Fibroblast of villous mesenchyme (primary cell): ENCODE measurements at places on chromosomes 13 and 19.

DNA sequence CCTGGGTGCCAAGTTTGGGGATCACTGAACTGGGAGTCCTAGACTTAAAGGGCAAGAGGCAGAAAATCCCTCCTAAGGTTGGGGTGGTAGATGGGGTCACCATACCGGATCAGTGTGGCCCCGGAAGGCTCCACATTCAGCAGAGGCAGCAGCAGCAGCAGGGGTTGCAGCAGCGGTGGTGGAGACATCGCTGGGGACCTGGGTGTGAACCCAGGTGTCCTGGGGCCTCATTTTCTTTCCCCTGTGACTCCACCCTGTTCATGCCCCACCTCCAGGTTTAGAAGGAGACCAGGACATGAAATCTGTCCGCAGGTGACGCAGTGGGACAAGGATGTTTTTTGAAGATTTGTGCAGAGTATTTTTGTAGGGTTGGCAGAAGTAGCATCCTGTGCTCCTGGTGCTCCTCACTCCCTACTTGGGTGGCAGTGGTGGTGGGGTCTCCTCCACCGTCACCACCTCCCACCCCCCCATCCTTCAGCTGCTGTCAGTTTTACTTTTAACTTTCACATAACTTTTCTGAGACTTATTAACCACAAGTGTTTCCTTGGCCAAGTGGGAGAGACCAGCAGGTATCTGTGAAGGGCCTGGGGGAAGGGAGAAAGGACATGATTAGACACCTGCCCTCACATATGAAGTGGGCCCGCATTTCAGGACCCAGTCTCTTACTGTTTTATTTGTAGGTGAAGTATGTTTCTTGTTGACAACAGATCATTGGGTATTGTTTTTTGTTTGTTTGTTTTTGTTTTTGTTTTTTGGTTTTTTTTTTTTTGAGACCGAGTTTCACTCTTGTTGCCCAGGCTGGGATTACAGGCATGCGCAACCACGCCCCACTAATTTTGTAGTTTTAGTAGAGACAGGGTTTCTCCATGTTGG is at the start of gene NAPSA:
Gene NAPSA (minus strand): TSS at position 206 of the 873 bp plus-strand sequence. CDS start 18 bp downstream, at position 188.
- DNase-seq: no peak

GRCh38 chr13:23460309-23460708 is 26.8 kb upstream of the SACS start:
- no peak for DNase-seq

GRCh38 chr13:50236898-50237318 is 221.7 kb downstream of the KCNRG start:
- DNase-seq: peak; percentile 26

- DNase-seq: no peak
Measured at GRCh38 chr19:597406-598315, 8.0 kb downstream of the HCN2 start.

DNA sequence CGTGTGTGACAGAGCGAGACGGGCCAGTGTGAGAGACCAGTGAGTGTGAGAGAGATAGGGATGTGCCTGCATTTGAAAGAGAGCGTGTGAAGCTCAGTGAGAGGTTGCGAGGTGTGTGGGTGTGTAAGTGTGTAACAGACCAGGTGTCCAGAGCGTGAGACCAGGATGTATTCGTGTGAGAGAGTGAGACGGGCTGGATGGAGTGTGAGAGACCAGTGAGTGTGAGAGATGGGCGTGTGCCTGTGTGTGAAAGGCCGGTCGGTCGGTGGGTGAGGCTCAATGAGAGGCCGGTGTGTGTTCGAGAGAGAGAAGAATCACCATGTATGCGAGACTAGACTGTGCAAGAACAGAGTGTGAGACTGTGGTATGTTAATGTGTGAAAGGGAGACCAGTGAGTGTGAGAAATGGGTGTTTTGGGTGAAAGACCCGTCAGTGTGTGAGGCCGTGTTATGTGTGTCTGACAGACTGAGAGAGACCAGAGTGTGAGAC is 679 bp downstream of the ZNF471 start:
- DNase-seq: no peak

DNA sequence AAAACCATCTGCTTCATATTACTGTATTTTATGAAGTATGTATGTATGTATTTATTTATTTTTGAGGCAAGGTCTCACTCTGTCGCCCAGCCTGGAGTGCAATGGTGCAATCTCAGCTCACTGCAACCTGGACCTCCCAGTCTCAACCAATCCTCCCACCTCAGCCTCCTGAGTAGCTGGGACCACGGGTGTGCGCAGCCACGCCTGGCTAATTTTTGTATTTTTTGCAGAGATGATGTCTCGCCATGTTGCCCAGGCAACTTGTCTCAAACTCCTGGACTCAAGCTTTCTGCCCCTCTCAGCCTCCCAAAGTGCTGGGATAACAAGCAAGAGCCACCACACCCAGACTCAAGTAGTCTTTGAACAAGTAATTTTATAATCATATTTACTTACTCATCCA is 5.5 kb downstream of the KATNAL1 start:
- DNase-seq: peak; percentile 10

DNA sequence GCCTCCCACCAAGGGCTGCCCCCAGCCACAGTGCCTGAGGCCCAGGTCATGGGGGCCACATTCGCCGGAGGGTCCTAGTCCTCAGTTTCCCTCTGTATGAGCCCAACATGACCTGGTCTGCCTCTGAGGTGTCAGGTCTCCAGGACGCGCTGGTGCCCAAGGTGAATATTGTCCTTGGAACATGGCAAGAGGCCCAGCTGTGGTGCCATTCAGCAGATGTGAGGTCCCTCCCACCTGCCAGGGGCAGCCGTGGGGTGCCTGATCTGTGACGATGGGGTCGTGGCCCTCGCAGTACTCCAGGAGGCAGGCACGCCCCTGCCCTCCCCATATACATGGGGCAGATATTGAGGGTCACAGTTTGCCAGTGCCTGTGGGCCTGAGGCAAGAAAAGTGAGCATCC is 151.9 kb downstream of the KDM4B start:
- DNase-seq: no peak

GRCh38 chr19:50488389-50489194 is 11.9 kb upstream of the GARIN5A start:
- no peak for DNase-seq

- no peak for DNase-seq
Measured at GRCh38 chr13:97715763-97716162, 237.7 kb upstream of the IPO5 start.

DNA sequence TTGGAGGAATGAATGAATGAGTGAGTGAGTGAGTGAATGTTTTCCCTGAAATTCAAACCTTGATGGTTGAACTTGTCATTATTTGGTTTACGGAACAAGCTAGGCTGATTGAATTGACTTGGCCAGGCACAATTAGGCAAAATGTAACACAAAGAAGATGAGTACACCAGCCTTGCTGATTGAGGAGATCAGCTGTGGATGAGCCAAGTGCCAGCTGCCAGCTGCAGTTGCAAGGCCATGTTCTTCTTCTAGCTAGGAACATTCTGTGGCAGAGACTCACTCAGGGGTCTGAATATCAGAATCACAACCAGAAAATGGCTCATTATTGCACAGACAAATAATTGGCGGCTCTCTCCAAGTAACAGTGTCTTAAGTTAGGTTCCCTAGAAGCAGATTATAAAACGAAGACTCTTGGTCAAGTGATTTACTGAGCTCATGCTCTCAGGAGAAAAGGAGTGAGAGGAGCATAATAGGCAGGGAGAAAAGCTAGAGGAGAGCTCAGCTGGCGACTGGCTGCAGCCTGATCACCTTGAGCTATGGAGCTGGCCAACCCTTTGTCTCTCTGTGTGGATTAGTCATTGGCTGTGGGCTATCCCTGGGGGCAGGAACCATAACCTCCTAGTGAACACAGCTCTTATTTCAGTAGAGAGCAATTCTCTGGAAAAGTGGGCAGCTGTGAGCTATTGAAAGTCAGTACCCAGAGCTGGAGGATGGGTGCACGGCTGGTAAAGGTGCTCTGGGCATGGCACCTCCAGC is 225.3 kb upstream of the SERP2 start:
- DNase-seq: no peak

DNA sequence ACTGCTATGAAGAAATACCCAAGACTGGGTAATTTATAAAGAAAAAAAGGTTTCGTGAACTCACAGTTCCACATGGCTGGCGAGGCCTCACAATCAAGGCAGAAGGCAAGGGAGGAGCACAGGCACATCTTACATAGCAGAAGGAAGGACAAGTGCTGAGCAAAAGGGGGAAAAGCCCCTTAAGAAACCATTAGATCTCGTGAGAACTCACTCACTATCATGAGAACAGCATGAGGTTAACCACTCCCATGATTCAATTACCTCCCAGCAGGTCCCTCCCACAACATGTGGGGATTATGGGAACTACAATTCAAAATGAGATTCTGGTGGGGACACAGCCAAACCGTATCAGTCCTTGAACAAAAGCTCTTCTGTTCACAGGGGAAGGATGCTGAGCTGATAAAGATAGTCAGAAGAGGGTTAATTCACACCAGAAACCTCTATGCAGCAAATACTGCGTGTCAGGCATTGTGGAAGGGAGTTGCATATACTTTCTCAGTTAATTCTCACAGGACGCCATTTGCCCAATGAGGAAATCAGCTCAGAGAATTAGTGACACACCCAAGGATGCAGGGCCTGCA is 246.2 kb downstream of the FOXO1 start:
- no peak for DNase-seq

GRCh38 chr13:48496271-48497161 is 36.4 kb downstream of the RCBTB2 start:
- DNase-seq: no peak

DNA sequence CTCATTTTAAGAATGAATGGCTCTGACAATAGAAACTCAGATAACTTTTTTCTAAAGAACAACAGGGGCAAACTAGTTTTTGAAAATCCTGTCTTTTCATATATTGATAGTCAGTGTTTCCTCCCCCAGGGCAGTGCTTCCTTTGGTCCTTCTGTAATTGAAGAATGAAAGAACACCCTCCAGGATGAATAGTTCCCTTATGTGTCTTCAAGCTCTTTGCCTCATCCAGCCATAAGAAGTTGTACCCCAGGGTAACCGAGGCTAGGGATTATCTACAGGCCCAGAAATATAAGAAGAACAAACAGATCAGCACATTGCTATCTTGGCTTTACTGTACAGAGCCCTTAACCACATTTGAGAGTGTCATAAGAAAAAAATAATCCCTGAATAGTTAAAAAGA is 12.1 kb upstream of the ERICH6B start:
- DNase-seq: no peak

DNA sequence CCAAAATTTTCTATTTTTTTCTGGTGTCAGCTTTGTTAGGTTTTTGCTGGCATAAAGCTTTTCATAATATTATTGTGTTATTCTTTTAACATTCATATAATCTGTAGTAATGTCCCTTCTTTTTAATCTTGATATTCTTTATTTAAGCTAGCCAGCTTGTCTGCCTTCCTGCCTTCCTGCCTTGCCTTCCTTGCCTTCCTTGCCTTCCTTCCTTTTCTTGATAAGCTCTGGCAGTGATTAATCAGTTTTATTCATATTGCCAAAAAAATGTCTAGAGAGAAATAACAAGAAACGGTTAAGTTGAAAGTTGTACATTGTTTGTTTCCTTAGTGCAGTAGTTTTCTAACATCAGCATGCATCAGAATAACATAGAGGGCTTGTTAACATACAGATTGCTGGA is 257.5 kb downstream of the MAB21L1 start:
- no peak for DNase-seq

- no peak for DNase-seq
Measured at GRCh38 chr13:40163066-40164000, 503.1 kb downstream of the FOXO1 start.

- no peak for DNase-seq
Measured at GRCh38 chr13:110138700-110139036, 168.3 kb downstream of the COL4A1 start.

- DNase-seq: no peak
Measured at GRCh38 chr13:76837801-76838200, 48.4 kb downstream of the KCTD12 start.

DNA sequence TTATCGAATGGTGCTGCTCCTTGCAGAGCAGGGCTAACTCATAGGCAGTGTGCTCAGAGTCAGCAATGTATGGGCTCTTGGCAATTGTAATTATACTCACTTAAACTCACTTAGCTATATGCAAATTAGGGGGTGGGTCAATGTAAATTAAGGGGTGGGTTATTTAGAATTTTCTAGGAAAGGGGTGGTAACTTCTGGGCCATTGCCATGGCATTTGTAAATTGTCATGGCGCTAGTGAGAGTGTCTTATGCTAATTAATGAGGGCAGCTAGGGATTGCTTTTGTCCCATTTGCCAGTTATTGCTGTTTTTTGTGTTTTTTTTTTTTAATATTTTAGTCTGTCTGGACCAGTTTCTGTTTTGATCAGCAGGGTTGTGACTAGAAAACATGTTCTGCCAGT is 68.4 kb downstream of the DIAPH3 start:
- DNase-seq: no peak

DNA sequence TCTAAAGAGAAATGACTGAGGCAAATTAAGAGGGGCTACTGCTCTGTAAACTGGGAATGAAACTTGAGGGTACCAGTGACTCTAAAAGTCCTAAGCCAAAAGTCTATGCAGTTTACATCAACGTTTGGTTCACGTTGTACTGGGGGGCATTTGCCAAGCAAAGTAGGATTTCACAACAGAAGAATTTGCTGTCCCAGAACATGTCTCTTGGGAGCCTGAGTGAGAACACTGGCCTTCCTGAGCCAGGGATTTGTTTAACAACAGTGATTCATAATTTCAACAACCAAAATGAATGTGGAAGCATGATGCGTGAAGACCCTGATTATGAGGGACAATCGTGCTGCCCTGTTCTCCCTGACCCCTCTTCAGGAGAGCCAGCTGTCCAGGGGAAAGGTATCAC is 178.0 kb downstream of the OXGR1 start:
- no peak for DNase-seq

GRCh38 chr19:55541091-55541490 is 4.2 kb upstream of the SBK2 start:
- DNase-seq: no peak

- DNase-seq: no peak
Measured at GRCh38 chr13:22076658-22077057, 405.8 kb downstream of the FGF9 start.

DNA sequence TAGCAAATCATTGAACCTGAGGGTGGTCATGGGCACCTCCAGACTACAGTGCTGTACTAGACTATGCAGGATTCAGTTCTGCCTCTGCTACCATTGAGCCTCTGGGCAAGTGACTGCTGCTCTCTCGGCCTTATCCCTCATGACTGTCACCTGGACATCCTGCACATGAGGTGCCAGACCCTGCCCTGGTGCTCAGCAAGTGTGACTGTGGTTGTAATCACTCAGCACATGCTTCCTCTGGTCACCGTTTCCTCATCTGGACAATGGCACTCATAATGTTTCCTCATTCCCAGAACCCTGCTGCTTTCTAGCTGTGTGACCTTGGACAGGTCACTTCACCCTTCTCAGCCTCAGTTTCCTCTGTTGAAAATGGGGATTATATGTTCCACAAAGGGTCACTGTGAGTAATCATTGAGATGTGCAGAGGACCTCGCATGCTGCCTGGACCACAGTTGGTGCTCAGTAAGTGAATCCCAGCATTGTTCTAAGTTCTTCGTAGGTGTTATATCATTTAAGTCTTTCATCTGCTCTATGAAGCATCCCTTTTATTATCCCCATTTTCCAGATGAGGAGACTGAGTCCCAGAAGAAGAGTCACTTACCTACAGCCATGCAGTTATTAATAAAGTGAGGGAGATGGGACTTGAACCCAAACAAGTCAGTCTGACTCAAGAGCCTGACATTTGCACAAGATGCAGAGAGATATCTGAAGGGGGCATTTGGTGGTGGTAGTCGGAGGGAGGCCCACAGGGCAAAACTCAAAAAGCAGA is 3.2 kb downstream of the SYT3 start:
- DNase-seq: no peak
